ENCODE measurements at places on chromosomes 3 and 15. TPM values are rescaled to one million over a fixed set of nuclear protein-coding genes. Genes with fewer than 3 reads are reported as not detected.

Gene FGD5
- total RNA-seq: 14.1 TPM

Gene CACNA2D3
- 1.4 TPM for total RNA-seq

Gene GPR171
- 0.04 TPM for total RNA-seq

Gene IL12A
- total RNA-seq: 0.71 TPM

Gene RMDN3
- total RNA-seq: 12.7 TPM

Gene ACAP2
- total RNA-seq: 33.7 TPM

Gene SLC6A11
- total RNA-seq: under 0.01 TPM

- no peak overlapping the region for H3K27ac ChIP-seq
- H3K4me3 ChIP-seq: no peak overlapping the region
- DNase-seq: no peak
- H3K4me1 ChIP-seq: no peaks in the 10 kb centered on the region
- H3K27me3 ChIP-seq: no peaks in the 10 kb centered on the region
Measured at GRCh38 chr3:117843356-117843755, 1133.8 kb downstream of the TUSC7 start.

- no peak overlapping the region for H3K4me3 ChIP-seq
- H3K27ac ChIP-seq: no peak overlapping the region
- H3K27me3 ChIP-seq: peaks cover 32% of the 10 kb centered on the region
- no peaks in the 10 kb centered on the region for H3K36me3 ChIP-seq
- DNase-seq: no peak
- peaks cover 9% of the 10 kb centered on the region for H3K4me1 ChIP-seq
Measured at GRCh38 chr3:24523988-24524727, 29.5 kb upstream of the THRB start.

- no peaks in the 10 kb centered on the region for H3K27me3 ChIP-seq
- H3K36me3 ChIP-seq: no peaks in the 10 kb centered on the region
- H3K4me3 ChIP-seq: no peak overlapping the region
- H3K27ac ChIP-seq: no peak overlapping the region
- peaks cover 14% of the 10 kb centered on the region for H3K4me1 ChIP-seq
Measured at GRCh38 chr3:41679374-41679773, 282.5 kb downstream of the ULK4 start.

DNA sequence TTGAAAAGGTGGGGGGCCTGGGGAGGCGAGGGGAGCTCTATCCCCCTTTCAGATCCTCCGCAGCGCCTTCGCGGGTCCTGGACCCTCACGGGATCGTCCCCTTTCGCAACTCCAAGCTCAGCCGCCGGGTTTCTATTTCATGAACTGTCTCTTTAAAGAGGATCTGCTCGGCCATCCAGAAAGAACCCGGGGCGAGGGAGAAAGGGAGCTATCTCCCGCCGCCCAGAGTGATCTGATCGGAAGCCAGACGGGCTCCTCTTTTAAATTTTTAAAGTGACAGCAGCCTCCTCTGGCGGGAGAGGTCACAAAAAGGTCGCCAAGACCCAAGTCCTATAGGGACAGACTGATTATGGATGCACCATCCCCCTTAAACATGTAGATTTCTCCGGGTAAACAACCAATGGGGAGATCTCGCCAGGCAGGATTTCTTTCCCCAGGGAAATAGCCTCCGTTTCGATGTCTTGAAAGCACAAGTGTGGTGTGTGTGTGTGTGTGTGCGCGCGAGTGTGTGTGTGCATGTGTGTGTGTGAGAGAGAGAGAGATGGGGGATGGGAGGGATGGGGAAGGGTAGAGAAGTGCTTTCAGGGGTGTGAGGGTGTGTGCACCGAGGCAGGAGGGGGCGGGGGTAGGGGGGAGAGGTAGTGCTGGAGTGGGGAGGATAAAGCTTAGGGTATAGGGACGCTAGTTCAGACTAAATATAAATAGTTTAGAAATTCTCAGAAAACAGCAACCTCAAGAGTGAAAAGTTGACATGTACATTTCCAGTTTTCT, 516.1 kb downstream of the MECOM start:
- peaks cover 31% of the 10 kb centered on the region for H3K27me3 ChIP-seq
- peak overlapping the region; percentile 50 for H3K4me3 ChIP-seq
- no peaks in the 10 kb centered on the region for H3K36me3 ChIP-seq

DNA sequence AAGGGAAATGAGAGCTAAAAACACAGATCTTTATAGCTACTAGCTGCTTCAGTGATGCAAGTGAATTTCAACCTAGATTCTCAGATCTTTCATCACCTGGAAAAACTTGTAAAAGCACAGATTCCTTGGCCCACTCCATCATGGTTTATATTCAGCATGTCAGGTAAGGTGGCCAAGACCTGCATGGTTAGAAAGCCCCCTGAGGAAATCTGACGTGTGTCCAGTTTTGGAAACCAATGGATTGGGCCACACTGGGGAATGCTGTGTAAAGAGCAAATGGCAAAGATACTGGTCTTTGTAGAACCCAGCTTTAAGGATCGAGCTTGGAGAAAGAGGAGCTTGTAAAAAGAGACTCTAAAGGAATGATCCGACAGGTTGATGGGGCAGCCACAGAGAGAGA, 397.0 kb upstream of the ARRDC4 start:
- no peak for DNase-seq
- H3K4me1 ChIP-seq: no peaks in the 10 kb centered on the region
- no peaks in the 10 kb centered on the region for H3K27me3 ChIP-seq
- H3K4me3 ChIP-seq: no peak overlapping the region
- H3K27ac ChIP-seq: no peak overlapping the region
- no peaks in the 10 kb centered on the region for H3K36me3 ChIP-seq

DNA sequence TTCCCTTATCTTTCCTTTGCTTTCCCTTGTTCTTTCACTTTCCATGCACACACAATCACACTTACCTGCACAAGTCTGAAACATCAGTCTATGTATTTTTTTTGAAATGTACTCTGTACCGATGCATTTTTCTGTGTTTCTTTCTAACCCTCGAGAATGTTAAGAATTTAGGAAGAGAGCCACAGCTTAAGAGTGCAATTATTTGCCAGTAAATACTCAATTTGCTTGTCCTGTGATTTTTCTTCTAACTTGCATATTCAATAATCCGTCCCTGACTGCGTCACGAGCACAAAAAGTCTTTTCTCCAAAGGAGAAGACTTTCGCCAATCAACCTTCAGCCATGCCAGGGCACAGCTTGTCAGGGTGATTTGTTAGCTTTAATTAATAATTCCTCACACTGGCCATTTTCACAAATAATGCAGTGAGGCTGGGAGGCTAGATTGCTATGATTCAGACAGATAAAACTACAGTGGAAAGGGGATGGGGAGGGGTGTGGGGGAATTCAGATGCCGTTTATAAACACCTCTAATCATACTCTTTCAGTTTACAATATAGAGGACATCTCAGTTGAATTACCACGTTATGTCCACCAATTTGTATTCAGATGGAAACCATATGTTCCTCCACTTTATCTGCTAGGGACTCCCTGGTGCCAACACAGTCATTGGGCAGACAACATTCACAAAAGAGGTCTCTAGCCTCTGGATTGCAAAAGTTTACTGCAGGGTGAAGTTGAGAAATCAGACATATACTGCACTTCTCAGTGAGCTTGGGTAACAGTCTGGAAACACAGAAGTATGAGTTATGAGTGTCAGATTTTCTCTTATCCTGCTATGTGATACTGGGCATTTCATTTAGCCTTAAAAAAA, 388.0 kb downstream of the ZBTB20 start:
- peak overlapping the region; percentile 15 for H3K27ac ChIP-seq
- DNase-seq: peak; percentile 27
- no peaks in the 10 kb centered on the region for H3K27me3 ChIP-seq
- no peaks in the 10 kb centered on the region for H3K36me3 ChIP-seq
- H3K4me1 ChIP-seq: peaks cover 6% of the 10 kb centered on the region
- H3K4me3 ChIP-seq: peak overlapping the region; percentile 18

DNA sequence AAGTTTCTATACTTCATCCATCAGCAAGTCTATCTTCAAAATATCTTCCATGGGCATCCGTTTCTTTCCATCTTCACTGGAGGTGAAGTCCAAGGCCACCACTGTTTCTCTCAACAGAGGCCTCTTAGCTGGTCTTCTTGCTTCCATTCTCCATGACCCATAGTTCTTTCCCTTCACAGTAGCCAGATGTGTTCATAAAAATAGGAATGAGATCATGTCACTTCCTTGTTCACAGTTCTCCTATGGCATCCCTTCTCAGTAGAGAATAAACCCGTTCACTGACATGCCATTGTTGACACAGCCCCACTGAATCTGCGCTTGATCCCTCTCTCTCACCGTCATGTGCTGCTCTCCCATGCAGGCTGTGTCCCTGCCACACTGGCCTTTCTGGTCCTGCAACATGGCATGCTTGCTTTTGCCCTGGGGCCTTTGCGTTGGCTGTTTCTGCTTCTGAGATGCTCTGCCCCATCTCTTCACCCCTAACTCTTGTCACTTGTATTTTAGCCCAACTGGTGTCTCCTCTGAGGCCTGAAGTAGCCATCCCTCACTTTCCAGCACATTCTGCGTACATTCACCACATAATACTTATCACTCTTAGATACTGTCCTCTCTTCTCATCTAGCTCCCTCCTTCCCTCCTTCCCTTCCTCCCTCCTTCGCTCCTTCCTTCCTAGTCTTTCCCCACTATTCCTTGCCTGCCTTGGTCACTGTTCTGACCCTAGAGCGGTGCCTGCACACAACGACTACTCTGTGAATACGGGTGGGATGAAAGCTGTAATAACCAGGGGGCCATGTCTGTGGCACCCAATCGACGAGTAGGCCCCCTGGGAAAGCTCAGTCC, 42.0 kb downstream of the STARD5 start:
- no peak overlapping the region for H3K27ac ChIP-seq
- H3K4me3 ChIP-seq: no peak overlapping the region
- H3K27me3 ChIP-seq: no peaks in the 10 kb centered on the region
- H3K4me1 ChIP-seq: peaks cover 13% of the 10 kb centered on the region
- H3K36me3 ChIP-seq: no peaks in the 10 kb centered on the region
- peak; percentile 30 for DNase-seq

DNA sequence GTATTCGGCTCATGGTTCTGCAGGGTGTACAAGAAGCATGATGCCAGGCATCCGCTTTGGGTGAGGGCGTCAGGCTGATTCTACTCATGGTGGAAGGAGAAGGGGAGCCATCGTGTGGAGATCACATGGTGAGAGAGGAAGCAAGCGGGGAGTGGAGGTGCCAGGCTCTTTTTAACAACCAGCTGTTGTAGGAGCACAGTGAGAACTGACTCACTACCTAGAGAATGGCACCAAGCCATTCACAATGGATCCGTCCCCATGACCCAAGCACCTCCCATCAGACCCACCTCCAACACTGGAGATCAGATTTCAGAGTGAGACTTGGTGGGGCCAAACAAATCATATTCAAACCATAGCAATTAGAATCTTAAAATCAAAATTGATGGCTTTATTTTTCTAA, 259.8 kb upstream of the CTDSPL start:
- H3K4me3 ChIP-seq: no peak overlapping the region
- no peak overlapping the region for H3K27ac ChIP-seq
- DNase-seq: no peak
- no peaks in the 10 kb centered on the region for H3K27me3 ChIP-seq

DNA sequence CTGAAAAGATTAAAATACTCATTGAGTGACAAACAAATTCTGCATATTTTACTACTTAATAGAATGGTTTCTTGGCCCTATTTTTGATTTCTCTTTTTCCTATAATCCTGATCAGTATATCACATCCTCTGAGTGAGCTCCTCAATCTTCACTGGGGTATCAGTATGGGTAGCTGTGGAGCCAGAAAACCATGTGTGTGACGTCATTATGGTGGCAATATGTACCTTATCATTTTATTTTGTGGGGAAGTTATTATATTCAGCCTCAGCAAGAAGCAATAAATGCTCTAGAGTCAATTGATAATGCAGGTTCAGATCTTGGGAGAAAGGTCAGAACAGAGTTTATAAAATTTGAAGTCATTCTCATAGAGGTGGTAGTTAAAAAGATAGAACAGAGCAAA, 1135.7 kb upstream of the CADM2 start:
- no peak overlapping the region for H3K4me3 ChIP-seq
- H3K27me3 ChIP-seq: no peaks in the 10 kb centered on the region

GRCh38 chr15:50778086-50778485, 12.6 kb upstream of the SPPL2A start:
- H3K4me3 ChIP-seq: no peak overlapping the region
- DNase-seq: no peak
- no peaks in the 10 kb centered on the region for H3K4me1 ChIP-seq
- no peaks in the 10 kb centered on the region for H3K27me3 ChIP-seq

DNA sequence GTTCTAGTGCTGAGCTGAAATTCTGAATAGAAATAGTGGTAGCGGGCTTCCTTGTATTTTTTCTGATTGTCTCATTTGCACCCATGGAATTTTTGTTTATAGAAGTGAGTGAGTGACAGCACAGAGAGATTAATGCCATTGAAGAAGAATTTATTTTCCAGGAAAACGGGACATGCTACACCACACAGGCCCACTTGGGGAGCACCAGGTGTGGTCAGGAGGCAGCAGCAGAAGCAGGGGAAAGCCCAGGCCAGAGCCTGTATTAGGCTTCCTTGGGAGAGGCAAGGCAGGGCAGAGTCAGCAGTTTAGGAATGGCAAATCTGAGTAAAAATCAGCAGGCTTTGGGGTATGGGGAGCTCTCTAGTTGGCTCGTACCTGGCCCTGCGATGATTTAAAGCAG, 88.4 kb upstream of the ATP11B start:
- DNase-seq: no peak
- H3K4me1 ChIP-seq: no peaks in the 10 kb centered on the region
- H3K4me3 ChIP-seq: no peak overlapping the region
- no peaks in the 10 kb centered on the region for H3K36me3 ChIP-seq

- no peak overlapping the region for H3K27ac ChIP-seq
- no peaks in the 10 kb centered on the region for H3K27me3 ChIP-seq
- DNase-seq: no peak
- H3K36me3 ChIP-seq: no peaks in the 10 kb centered on the region
- H3K4me3 ChIP-seq: no peak overlapping the region
Measured at GRCh38 chr15:31930967-31931366, 99.3 kb upstream of the CHRNA7 start.

- no peaks in the 10 kb centered on the region for H3K27me3 ChIP-seq
- H3K27ac ChIP-seq: no peak overlapping the region
- no peaks in the 10 kb centered on the region for H3K4me1 ChIP-seq
- no peak for DNase-seq
Measured at GRCh38 chr3:39757307-39757706, 52.1 kb upstream of the MYRIP start.

DNA sequence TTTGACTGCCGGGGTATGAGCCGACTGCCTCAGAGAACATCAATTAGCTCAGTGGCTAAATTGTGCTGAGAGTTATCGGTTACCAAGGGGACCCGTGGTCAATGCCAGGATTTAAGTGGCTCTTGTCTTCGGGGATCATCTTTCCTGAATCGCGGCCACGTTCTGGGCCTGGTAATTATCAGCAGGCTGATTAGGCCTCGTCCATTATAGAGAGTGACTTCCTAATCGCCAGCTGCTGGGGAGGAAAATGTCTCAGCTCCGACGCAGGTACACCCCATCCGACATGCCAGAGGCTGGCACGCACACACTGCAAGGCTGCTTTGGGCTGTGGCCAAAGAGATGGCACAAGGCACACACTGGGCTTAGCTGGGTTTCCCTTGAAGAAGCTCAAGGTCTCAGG, 10.6 kb downstream of the TRH start:
- H3K4me1 ChIP-seq: peaks cover 6% of the 10 kb centered on the region
- peaks cover 3% of the 10 kb centered on the region for H3K27me3 ChIP-seq
- no peak for DNase-seq
- no peaks in the 10 kb centered on the region for H3K36me3 ChIP-seq

Measured in muscle of leg (tissue), 16 donors.